ENCODE measurements at places on chromosomes 2 and 18.

DNA sequence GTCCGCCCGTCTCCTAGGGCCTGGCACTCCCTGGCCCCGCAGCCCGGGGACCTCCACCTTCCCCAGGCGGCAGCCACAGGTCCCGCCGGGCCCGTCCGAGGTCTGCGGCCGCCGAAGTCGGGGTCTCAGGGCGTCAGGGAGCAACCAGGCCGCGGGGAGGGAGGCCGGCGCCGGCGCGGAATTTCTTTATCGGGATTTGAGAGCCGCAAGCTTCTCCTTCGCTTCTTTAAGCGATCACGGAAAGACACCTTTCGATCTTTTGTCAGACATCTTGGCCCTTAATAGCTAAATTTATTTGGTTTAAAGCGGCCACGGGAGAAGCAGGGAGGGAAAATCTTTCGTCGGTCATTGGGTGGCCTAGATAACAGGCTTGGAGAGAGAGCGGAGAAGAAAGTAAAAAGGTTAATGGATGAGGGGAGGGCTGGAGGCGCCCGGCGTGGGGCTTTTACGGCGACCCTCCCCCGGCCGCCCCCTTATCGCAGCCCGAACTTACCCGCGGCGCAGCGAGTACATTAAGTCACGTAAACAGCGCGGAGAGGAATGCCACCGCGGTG, 4.3 kb upstream of the GATA6 start:
- DNase-seq = no peak

- DNase-seq = no peak
Measured at GRCh38 chr18:69261406-69261805, 139.3 kb upstream of the DOK6 start.

- no peak for DNase-seq
Measured at GRCh38 chr2:86633155-86633651, 9.5 kb upstream of the RNF103 start.

DNA sequence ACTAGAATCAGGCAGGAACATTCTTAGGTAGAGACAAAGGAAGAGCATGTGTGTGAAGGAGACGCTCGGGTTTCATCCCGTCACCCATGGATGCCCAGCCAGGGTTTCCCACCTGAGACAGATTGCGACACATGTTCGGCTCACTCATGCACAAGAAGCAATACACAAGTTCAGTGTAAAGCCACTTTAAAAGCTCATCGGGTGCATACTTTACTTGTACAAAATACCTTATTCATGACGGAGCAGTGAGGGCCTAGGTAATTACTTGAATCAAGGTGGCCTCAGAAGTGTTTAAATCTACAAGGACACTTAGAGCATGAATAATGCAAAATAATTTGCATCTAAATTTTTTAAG, 42.0 kb downstream of the ZEB2 start:
- DNase-seq = no peak

DNA sequence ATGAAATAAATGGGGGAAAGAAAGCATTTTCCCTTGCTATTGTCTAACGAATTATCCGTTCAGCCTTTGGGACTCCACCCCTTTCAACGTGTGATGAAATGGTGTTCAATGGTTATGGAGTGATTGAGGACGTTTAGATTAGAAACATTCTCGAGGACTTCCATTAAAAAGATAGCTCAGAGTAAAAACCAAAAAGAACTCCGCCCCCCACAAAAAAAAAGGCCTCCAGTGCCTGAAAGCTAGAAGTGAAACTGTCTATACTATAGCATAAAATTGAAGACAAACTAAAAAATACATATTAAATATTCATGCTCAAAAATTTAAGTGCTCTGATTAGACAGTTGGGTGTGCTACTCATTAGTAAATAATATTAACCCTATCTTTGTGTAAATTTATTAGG, 3.0 kb upstream of the ZNF516 start:
- no peak for DNase-seq

DNA sequence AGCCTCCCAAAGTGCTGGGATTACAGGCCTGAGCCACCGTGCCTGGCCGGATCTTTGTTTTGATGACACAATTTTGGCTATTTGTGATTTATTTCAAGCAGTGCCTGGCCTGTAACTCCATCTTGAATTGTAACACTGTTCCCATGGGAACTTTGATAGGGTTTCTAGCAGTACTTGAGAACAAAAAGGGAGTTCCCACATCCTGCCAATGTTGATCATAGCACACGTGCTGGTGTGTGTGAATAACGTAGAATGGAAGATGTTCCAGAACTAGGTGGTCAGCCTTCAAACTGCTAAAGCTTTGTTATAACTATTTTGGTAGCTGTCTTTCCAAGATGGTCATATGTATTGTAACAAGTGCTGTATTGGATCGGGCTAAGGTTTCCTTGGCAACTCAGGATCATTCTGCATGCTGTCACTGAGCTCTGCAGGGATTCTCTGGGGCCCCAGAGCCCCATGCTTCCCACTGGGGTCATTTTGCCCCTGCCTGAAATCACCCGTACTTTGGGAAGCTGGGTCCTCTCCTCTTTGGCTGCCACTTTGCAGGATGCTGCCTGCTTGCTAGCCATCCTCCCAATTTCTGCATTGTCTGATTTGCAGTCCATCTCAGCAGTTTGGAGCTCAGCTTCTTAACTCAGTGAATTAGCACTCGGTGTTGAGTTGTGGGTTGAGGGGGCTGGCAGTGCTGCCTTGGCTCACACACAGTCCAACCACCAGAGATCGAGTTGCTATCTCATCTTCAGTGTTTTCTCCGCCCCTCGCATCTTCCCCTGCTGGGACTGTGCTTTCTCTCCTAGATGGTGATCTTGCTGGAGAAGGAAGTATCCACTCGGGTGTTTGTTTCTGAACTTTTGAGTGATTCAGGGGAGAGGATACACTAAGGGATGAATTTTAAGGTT, 26.8 kb downstream of the SH3RF3 start:
- DNase-seq = no peak
